ENCODE measurements at places on chromosomes 4 and X.

GRCh38 chr4:41380511-41381157, 123.9 kb downstream of the UCHL1 start:
- DNase-seq: no peak

DNA sequence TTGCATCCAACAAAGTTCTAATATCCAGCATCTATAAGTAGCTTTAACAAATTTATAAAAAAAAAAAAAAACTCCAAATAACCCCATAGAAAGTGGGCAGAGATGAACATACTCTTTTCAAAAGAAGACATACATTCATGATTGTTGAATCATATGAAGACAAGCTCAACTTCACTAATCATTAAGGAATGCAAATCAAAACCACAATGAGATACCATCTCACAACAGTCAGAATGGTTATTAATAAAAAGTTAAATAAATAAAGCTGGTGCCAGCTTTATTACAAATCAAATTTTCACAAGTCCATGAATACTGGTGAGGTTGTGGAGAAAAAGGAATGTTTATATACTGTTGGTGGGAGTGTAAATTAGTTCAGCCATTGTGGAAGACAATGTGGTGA, 592.0 kb downstream of the IQCM start:
- no peak for DNase-seq

GRCh38 chr4:4347585-4347984, 39.3 kb upstream of the NSG1 start:
- no peak for DNase-seq

GRCh38 chrX:16440446-16440845, 209.5 kb upstream of the S100G start:
- DNase-seq: no peak

DNA sequence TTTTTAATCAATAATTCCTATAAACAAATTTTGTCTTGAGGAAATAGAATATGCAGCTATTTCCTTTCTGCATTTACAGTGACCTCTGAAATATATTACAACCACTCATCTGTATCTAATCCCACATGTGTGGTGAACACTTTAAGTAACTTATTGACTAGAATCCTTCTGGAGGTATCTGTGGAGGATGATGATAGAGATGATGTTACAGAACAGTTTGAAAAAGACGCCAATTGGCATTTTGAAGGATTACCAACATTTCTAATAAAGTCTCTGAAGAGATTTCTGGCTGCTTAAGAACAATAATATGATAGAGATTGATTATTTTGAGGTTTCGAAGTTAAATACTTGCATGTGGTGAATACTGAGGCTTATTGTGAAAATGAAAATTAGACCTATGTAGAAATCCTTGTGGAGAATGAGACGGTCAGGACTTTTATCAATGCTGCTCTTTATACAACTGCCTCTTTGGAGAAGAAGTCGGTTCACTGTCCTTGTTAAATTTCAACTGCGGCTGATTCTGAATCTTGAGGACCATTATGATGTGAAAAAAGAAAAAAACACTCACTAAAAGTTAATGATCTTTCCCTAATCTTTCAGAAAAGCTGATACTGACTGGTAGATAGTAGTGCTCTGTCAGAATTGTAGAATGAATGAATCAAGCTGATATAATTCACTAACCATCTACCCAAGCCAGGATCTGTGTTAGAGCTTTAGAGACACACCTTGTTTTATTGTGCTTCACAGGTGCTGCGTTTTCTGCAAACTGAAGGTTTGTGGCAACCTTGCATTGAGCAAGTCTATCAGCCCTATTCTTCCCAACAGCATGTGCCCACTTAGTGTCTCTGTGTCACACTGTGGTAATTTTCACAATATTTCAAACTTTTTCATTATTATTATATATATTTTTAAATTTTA, 204.7 kb downstream of the SPRY1 start:
- no peak for DNase-seq

GRCh38 chrX:108186811-108187210, 95.2 kb downstream of the ATG4A start:
- no peak for DNase-seq

GRCh38 chr4:65670331-65671031, at the start of gene EPHA5:
EPHA5 (minus strand) TSS chr4:65670489; CDS start chr4:65669742, 747 bp downstream.
- DNase-seq: peak; percentile 80

DNA sequence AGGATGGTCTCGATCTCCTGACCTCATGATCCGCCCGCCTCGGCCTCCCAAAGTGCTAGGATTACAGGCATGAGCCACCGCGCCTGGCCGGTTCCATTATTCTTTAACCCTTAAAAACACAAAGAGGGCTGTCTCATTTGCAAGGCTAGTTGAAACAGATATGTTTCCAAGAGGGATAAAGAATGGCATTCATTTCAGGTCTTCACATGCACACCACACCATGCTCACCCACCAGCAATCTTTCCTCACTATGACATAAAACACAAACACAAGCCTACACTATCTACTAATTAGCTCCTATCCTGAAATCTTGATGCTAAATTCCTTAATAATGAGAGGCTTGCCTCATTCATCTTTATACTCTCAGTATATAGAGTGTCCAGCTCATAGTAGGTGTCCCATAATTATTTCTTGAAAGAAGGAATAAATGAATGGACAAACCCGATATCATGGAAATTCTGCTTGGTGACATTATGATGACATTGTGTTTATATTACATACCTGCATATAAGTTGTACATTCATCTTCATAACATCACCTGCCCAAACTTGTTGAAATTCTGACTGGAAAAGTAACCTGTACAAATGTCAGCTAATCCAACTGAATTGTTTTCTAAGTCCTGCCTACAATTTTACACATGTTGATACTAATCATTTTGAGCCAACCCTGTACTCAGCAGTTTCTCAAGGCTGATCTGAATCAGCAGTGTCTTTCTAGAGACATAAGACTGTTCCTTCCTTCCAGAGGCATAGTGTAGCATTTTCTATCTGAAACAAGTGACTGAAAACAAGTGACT, 408.5 kb downstream of the KLHL13 start:
- no peak for DNase-seq

DNA sequence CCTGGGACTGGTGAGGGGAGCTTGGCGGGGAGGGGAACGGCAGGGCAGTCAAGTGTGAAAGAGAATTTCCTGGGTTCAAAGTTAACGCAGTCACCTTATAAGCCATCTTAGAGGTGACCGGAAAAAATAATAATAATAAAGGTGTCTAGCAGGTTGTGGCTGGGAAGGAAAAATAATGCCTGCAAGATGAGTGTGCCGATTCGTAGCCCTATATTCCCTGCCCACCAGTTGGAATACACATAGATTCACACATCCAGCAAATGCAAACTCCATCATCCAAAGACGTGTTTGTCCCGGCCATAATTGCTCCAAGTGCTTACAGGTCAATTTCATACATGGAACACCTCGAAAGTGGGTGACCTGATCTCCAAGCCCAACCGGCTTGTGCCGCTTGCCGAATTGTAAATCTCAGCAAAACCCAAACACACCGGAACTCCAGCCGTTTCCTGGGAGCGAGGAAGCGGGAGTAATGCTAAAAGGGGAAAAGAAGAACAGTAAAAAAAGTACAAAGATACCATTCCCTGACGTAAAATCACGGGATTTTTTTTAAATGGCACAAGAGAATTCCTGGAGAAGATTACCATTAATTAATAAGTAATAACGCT, 1.3 kb upstream of the FAT1 start:
- DNase-seq: no peak

GRCh38 chr4:128869776-128870509, 60.4 kb downstream of the JADE1 start:
- DNase-seq: no peak

DNA sequence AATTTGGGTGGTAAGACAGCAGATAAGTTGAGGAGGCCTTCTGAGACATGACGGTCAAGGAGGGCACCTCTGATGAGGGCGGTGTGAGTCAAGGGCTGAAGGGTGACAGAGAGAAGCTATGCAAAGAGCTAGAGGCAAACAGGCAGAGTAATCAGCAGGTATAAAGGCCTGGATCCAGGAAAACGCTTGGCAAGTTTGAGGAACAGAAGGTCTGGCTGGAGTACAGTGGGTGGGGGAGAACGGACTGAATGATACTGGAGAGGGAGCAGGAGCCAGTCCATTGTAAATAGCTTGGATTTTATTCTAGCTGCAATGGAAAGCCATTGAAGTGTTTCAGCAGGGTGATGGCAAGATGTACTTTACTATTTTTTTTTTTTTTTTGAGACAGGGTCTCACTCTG, 39.3 kb downstream of the RAB33B start:
- no peak for DNase-seq

- DNase-seq: no peak
These were observed 411.6 kb upstream of the MAGEB18 start for GRCh38 chrX:25726539-25726938.

- DNase-seq: no peak
These were observed 794.3 kb downstream of the SH3BGRL start for GRCh38 chrX:81996166-81996565.

Data from occipital lobe (tissue), 3 donors.